Stimulated activated CD4-positive, alpha-beta T cell treated with anti-CD3 and anti-CD28 coated beads, Interleukin-15, amount 100 ng/mL, for 48 hours (primary cell): ENCODE measurements at places on chromosomes 6 and 20.

DNA sequence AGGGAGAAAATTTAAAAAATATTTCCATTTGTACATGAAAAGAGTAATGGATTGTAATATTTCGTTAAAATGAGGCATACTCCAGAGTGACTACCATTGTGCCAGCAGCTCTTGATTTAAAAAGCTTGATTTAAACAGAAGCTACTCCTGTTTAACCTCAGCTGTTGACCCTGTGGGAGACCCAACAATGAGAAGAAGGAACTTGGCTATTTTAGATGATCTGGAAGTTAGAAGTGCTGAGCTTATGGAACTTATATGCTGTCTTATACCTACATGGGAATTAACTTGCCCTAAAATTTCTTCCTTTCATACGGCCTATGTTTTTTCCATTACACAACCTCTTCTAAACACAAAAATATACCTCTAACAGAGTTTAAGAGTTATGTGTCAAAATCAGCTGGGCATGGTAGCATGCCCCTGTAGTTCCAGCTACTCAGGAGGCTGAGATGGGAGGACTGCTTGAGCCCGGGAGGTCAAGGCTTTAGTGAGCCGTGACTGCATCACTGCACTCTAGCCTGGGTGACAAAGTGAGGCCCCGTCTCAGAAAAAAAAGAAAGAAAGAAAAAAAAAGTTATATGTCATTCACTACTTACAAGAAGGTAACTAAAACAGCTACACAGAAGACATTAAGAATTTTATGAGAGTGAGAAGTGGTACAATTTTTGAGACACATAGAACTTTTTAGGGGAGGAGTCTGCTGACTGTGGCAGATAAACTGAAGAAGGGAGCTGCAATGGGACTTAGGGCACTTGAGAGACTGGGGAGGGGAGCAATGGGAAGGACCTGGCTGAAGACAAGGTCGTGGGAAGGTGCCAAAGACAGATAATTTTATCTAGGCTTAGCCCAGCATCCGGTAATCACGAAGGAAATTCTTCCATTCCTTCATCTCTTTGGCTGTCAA is 139.9 kb downstream of the MYB start:
- no peak for DNase-seq

GRCh38 chr6:95601133-95601532 is 23.8 kb downstream of the MANEA start:
- no peak for DNase-seq

GRCh38 chr6:106782536-106783285 is 153.3 kb downstream of the QRSL1 start:
- no peak for DNase-seq

DNA sequence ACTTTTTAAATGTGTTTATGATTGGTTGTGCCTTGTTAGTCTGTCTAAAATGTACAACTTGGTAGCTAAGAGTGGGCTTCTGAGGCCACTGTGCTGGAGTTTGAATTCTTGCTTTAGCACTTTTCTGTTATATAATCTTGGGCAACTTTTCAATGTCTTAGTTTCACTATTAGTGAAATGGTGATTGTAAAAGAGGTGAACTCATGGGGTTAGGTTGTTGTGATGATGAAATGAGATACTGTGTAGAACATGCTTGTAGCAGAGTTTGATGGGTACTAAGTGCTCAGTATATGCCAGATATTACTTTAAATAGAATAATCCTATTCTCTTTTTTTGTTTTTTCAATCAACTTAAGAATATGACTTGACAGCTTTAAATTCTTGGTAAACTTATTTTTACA is 624.7 kb downstream of the CD109 start:
- no peak for DNase-seq

DNA sequence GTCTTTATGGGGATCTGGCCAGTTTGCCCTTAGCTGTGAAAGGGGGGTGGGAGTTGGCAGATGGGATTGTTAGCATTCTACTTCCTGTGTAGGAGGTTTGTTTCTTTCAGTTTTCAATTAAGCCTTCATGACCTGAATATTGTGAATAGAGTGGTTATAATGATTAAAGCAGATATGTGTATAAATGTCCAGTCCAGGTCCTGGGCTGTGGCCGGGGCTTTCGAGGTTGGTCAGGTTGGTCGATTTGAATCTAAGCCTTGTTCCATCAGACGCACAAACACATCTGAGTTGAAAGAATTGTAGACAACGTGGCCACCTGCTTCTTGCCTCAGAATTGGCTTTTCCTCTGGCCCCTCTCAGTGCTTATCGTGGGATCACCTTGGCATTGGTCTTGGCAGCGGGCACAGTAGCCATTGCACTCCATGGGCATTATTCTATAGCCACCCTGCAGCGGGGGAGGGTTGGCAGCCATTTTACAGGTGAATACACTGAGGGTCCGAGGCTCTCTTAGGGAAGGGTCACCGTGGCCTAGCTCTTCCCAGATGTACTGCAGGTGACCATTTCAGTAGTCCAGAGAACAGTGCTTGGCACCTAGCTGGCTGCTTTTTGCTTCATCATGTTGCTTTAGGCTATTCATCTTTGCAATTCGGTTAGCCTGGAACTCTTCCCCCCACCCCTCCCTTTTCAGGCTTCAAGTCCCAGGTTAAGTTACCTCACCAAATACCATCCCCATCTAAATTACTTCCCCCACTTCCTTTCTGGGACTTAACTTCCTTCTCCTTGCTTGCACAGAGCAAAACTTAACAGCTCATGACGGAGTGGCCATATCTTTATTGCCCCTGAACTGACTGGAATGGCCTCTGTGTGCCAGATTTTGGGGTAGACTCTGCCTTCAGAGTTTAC is 1.1 kb downstream of the RNF114 start:
- no peak for DNase-seq

GRCh38 chr20:50758992-50759391 is 27.6 kb downstream of the PARD6B start:
- no peak for DNase-seq

GRCh38 chr20:50645253-50646068 is 45.9 kb downstream of the RIPOR3 start:
- no peak for DNase-seq

- DNase-seq, result peak; percentile 5
Observed at GRCh38 chr20:37651932-37652331, 41.9 kb upstream of the CTNNBL1 start.

GRCh38 chr20:41082306-41082705 is 53.7 kb downstream of the TOP1 start:
- DNase-seq, result no peak

DNA sequence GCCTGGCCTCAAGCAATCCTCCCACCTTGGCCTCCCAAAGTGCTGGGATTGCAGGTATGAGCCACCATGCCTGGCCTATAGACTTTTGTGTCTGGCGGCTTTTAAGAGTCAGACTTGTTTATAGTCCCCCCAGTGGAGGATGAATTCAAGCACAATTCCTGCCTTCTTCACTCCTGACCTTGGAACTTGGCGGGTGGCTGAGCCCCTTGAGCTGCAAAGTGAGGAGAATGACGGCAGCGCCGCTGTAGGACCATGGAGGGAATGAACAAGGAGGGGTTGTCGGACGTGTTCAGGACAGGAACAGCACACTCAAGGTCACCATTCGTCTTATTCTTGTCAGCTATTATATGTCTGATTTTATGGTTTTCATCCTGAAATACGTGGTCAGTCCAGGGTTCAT is 265.4 kb downstream of the CDH4 start:
- no peak for DNase-seq

DNA sequence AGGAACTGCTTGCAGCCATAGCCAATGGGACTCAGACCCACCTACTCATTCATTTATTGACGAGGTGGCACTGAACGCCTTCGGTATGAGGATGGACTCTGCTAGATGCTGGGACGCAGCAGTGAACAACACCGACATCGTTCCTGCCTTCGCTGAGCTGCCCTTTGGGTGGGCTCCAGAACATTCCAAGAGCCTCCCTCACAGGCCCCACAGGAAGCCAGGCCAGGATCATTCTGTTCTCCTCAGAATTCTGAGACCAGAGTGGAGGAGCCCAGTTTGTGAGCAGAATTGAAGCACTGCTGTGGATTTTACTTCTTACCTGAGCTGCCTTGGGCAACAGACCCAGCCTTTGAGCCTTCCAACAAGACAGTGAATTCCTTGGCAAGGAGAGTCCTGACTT is 82.1 kb downstream of the KCNB1 start:
- DNase-seq, result no peak

DNA sequence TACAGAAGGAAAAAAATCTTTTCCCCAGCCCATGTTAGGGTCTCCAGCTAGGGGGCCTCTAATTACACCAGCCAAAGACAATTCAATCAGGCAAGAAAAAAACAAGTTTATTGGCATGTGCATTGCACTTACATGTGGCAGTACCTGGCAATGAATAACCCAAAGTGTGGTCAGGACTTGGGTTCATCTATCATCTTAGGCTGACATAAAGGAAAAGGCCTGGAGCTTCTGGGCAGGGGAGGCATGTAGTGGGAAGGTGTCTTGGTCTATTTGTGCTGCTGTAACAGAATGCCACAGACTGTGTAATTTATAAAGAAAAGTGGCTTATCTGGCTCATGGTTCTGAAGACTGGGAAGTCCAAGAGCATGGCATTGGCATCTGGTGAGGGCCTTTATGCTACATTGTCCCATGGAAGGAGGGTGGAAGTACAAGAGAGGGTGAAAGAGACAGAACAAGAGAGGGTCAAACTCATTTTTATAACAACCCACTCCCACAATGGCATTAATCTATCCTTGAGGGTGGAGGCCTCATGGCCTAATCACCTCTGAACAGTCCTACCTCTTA is 4.4 kb upstream of the PYGB start:
- DNase-seq, result no peak

GRCh38 chr6:104771258-104771832 is 88.4 kb downstream of the HACE1 start:
- DNase-seq, result no peak

GRCh38 chr6:26660000-26660361 is 435 bp upstream of the ZNF322 start:
- no peak for DNase-seq

GRCh38 chr20:41222703-41223102 is 85.4 kb downstream of the PLCG1 start:
- DNase-seq, result no peak

DNA sequence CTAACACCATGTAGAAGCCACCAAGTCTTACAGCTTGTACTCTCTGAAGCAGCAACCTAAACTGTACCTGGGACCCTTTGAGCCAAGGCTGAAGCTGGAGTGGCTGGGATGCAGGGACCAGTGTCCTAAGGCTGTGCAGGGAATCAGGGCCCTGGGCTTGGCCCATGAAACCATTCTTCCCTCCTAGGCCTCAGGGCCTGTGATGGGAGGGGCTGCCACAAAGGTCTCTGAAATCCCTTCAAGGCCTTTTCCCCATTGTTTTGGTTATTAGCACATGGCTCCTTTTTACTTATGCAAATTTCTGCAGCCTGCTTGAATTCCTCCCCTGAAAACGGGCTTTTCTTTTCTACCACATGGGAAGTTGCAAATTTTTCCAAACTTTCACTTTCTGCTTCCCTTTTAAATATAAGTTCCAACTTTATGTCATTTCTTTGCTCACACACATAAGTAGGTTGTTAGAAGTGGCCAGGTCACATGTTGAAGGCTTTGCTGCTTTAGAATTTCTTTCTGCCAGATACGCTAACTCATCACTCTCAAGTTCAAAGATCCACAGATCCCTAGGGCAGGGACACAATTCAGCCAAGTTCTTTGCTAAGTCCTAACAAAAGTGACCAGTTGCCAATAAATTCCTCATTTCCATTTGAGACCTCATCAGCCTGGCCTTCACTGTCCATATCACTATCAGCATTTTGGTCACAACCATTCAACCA is 28.2 kb upstream of the ATXN1 start:
- DNase-seq, result no peak

- DNase-seq, result no peak
Observed at GRCh38 chr6:159700970-159701369, 7.9 kb upstream of the SOD2 start.

- no peak for DNase-seq
Observed at GRCh38 chr6:125670568-125670967, 78.9 kb upstream of the HEY2 start.

DNA sequence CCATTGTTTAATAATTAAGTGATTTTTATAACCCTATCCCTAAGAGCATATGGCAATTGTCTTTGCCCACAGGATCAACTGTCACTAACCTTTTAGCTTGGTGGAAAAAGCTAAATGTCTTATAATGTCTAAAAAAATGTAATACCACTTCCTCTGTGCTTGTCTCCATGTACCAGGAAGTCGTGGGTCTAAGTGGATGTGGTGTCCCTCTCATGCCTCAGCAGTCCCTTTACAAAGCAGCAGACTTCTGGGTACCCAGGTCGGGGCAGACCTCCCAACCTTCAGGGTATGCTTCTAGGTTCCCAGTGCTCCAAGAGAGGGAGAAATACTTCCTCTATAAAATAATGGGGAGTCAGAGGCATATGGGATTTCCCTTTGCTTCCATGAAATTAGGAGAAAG is 74.7 kb downstream of the ZHX3 start:
- no peak for DNase-seq

GRCh38 chr20:41080866-41081265 is 52.2 kb downstream of the TOP1 start:
- no peak for DNase-seq

DNA sequence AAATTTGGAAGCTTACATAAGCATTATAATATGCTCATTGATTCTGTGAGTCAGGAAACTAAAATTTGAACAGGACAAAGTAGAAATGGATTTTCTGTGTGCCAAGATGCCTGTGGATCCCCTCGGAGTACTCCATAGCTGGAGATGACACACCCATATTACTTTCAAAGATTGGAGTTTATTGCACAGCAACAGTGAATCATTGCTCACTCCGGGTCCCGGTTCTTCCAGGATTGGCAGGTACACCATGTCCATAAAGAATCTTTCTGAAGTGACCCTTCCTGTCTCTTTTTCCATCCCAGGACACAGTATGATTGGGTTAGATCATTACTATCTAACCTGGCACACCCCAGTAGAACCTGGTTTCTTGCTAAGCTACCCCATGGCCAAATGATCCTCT is 2.7 kb upstream of the BTN2A2 start:
- no peak for DNase-seq

- DNase-seq, result no peak
Observed at GRCh38 chr20:12723811-12724210, 285.0 kb upstream of the SPTLC3 start.

DNA sequence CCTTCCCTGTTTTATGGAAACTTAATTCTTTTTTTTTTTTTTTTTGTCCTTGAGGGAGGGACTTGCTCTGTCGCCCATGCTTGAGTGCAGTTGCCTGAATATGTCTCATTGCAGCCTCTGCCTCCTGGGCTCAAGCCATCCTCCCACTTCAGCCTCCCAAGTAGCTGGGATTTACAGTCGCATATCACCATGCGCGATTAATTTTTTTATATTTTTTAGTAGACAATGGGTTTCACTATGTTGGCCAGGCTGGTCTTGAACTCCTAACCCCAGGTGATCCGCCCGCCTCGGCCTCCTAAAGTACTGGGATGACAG is 654 bp downstream of the TMEM14C start:
- no peak for DNase-seq
